ENCODE measurements at places on chromosomes 11 and 22.

DNA sequence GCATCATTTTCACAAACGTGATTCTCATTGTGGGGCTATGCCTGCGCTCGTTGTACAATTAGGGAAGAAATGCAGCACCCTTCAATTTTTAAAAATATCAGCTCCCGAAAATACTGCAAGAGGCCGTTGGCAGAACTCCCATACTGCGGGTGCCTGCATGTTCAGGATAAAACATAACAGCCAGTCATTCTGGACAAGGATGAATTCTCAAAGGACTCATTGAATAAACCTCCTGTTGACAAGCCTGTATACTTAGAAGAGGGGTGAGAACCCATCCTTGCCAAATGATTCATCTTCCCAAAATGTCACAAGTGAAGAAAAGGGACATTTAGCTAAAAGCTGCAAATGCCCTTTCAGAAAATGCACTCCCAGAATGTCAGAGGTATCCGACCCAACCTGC lies 141.9 kb downstream of the CSNK2A3 start:
- DNase-seq: no peak

GRCh38 chr11:1156506-1157340 lies 1.0 kb upstream of the MUC5AC start:
- no peak for DNase-seq

- no peak for DNase-seq
Observed at GRCh38 chr11:121770939-121771595, 318.3 kb upstream of the SORL1-AS1 start.

DNA sequence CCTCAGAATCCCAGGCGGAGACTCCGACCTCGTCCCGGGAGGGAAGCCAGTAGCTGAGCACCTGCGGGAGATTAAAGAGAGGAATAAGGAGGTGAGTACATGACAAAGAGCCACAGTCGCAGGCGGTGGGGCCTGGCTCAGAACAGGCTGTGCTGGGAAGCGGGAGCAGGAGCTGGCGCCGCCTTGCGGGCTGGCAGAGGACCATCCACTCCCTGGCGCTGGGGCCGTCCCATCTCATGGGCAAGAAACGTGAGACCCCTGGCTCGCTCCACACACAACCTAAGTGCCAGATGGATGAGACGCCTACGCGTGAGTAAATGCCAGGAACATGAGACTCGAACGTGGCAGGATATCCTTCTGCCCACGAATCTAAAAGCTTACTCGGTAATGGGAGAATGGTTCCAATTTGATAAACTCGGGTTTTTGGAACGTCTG lies 6.3 kb downstream of the CEND1 start:
- no peak for DNase-seq

GRCh38 chr11:119839476-119840133 lies 110.6 kb upstream of the NECTIN1 start:
- DNase-seq: no peak

GRCh38 chr22:21028277-21029251 lies 3.8 kb downstream of the SLC7A4 start:
- no peak for DNase-seq

DNA sequence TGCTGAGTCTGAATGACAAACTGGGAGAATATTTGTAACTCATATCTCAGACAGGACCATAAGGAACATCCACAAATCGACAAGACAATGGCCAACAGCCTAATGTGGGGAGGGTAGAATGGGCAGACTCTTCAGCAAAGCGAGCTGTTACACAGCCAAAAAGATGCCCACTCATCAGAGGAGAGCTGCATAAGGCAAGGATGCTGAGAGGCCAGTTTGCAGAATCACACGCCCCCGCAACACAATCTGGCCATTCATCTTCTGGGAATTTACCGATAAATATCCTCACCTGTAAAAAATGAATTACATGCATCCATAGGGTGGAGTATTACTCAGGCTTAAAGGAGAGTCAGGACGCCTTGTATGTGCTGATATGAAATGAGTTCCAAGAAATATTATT lies 57.5 kb upstream of the SLC22A12 start:
- no peak for DNase-seq

GRCh38 chr11:44452827-44453572 lies 112.5 kb upstream of the CD82 start:
- no peak for DNase-seq

DNA sequence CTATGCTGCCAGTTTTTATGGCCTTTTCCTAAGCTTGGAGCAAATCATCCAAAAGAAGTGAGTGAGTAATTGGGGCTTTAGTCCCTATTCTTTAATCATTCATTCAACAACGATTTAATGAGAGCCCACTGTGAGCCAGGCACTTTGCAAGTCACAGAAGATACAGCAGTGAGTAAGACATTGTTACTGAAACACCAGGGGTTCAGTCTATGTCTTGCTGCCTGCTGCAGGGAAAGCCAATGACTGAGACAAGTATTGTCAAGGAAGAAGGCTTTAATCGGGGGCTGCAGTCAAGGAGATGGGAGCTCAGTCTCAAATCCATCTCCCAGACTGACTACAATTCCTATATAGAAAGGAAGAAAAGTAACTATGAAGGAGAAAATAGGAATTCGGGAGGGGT lies 228.3 kb downstream of the FAM181B start:
- no peak for DNase-seq

- no peak for DNase-seq
Observed at GRCh38 chr22:36863281-36863680, 2.5 kb downstream of the NCF4 start.

- DNase-seq: no peak
Observed at GRCh38 chr11:106733635-106734034, 284.6 kb downstream of the GUCY1A2 start.

DNA sequence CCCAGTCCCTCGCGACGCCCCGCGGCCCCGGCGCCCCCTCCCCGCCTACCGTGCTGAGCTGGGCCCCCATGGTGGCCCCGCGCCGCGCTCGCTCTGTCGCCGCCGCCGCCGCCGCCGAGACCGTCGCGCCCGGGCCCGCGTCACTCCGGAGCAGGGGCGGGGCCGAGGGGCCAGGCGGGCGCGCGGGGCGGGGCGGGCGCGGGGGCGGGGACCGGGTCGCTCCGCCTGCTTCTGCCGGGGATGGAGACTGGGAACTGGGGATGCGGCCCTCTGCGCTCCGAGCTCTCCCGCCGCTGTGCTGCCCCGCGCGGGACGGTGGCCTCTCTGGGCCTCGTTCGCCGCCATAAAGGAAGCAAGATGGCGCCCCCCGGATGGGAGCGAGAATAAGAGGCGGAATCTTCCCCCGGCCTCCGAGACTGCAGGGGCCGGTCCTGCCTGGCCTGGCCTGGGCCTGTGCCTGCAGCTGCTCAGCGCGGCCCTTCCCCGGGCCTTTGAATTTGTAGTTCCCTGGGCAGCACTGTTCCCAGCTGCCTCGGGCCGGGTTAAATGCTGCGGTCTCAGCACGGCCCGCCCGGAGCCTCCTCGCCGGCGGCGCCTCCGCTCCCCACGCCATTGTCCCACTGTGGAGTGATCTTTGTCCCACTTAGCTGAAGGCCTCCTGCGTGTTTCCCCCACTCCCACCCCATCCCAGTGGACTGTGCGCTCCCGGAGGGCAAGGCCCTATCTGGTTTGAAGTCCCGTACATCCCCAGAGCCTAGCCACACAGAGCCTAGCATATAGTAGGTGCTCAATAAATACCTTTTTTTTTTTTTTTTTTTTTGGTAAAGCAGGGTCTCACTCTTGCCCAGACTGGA lies at the start of gene CYB5R3:
CYB5R3 (minus strand) TSS at position 147 of the 854 bp plus-strand sequence; CDS start at position 70, 77 bp downstream.
- DNase-seq: peak; percentile 68

DNA sequence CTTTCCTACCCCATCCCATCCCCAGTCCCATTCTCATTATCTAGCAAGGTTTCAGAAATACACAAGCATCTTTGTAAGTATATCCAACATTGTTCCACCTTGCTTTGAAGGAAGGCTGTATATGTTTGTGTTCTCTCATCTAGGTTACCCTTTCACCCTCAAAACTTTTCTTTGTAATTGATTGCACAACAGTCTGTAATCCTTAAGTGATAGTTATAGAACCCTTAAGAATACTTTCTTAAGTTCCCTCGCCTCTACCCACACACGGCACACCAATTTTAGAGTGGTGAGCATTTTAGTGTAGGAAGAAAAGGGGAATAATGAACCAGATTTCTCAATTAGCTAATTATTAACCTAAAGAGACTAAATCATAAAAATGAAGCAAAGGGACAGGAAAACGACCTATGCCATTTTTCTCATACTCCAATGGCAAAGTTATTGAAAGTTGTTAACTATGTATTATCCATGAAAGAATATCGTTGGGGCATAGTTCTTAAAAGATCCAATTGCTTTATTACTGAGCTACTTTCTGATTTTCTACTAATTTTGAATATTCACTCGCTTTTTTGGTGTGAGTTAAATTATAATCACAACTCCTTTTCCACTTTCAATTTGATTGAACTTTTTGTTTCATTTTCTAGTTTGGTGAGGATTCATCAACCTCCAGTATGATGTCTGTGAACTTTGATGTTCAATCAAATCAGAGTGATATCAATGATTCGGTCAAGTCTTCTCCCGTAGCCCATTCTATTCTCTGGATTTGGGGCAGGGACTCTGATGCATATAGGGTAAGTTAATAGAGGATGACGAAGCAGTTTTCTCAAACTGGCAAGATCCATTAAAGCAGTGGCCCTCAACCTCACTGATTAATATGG lies 44.9 kb downstream of the TTC17 start:
- no peak for DNase-seq

DNA sequence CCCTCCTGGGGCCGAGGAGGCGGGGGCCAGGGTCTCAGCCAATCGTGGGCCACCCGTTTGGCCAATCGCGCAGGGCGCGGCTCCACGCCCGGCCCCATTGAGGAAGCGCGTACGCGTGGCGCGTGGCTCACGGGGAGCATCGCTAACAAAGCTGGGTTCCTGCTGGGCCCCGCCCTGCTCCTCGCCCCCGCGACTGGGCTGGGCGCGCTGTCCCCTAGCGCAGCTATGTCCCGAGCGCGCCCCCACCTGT lies 614 bp upstream of the ASCL2 start:
- DNase-seq: no peak

DNA sequence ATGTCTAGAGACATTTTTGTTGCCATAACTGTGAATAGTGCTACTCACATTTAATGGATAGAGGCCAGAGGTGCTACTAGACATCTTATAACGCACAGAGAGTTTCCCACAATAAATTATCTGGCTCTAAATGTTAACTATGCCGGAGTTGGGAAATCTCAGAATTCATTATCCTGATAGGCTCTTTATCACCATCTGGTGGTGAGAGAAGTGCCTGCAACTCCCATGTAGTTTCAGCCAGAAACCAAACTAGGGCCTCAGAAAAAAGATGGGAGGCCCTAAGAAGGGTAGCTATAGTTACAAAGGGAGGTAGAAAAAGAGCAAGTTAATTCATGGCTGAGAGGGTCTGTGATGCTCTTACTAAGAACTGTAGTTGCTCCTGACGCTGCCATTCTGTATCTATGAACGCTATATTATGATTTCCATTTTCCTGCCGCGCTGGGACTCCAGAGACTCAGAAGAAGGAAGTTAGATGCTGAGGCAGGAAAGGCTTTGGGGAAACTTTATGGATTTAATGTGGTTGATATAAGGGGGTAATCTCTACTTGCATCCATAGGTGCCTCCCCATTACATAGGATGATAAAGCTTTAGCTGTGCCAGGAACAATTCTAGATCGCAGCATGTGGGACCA lies 22.9 kb upstream of the MRPL17 start:
- DNase-seq: peak; percentile 9

DNA sequence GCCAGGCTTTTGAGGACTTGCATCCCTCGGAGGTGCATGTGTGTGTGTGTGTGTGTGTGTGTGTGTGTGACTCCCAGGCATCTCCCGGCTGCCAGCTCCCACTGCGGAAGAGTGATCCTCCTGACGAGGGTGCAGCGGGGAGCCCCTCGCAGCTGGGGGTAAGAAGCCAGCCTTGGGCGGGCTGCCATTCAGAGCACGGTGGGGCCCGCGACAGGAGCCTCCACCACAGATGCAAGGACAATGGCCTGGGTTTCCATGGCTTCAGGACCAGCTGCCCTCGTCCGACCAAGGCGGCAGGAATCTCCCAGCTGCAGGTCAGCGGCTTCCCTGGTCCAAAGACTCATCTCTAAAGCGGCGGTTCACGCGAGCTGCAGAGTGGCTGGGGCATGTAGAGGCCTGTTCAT lies 908.5 kb downstream of the BRD1 start:
- DNase-seq: no peak

GRCh38 chr11:110903830-110904229 lies 191.6 kb upstream of the ARHGAP20 start:
- no peak for DNase-seq

GRCh38 chr22:26570115-26570514 lies 19.8 kb downstream of the TPST2 start:
- DNase-seq: no peak
